ENCODE measurements at places on chromosomes 11 and 22.
A peak's percentile ranks its signal among the peaks of the same experiment; 100 is the strongest.

DNA sequence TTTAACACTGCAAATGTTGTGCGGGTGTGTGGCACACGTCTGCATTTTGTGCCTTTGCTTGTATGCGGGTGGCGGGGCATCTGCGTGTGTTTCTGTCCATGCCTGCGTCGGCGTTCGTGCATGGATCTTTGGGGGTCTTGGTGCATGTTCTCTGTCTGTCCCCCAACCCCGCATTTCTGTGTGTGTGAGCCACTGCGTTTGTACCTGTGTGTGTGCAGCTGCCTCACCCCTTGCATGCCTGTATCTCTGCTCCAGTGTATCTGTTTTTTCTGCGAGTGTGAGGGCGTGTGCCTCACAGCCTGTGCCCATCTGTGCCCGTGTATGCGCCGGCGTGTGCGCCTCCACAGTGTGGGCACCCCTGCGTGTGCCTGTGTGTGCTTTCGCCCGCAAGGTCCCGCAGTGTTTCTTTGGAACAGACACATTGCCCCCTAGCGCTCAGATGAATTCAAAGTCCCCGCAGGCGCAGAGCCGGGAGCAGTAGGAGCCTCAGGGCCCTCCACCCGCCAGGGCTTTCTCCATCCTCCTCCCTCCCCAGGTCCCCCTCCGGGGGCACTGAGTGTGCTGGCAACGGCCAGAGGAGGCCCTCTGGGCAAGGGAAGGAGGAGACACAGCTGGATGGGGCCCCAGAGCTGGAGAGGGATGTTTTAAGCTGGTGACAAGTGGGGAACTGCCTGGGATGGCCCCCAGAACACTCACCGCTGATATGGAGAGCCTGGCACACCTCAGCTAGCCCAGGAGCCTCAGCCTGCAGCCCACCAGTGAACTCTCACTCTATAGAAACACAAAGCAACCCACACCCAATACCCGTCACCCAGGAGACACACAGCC is 3.1 kb upstream of the MN1 start:
- peak; percentile 74 for DNase-seq

DNA sequence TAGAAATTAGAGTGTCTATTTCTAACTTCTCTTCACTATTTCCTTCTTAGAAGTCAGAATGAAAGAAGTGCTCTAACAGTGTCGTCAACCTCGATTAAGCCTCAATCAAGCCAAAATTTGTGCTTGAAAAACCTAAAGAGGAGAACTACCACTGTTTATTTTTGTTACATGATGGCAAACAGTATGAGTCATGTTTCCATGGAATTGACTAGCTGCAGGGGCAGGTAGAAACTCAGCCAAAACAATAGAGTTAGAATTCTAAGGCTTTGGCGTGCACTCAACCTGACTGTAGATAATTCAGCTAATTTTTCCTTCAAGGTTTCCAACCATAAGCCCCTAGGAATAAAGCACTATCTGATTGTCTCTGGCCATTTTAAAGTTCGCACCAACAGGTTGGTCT is 415.9 kb downstream of the ETS1 start:
- DNase-seq: no peak

- peak; percentile 64 for DNase-seq
These were observed 707 bp upstream of the FTH1 start for GRCh38 chr11:61967924-61968757.

- no peak for DNase-seq
These were observed 253.2 kb downstream of the ST3GAL4 start for GRCh38 chr11:126608658-126609057.

DNA sequence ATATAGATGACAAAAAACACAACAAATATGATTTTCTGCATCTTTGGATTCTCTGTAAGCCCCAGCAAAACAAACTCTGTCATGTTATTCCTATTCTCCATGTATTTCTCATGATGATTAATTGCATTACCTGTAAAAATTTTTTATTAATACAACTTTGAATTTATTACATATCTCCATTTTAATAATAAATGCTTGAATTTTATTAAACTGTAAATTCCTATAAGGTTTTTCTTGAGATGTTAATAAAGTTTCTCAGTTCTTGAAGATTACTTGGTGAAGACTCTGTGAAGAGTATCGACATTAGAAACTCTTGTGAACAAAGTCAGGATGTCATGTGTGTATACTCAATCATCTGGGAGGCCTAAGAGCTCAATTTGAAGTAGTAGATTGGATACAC is at the start of gene OR4C46:
TSS of gene OR4C46 (minus strand) at position 101 of the 400 bp plus-strand sequence. CDS start at position 101, 0 bp downstream.
- DNase-seq: no peak

- DNase-seq: peak; percentile 47
These were observed 124.3 kb downstream of the TRIM29 start for GRCh38 chr11:120013325-120014250.

DNA sequence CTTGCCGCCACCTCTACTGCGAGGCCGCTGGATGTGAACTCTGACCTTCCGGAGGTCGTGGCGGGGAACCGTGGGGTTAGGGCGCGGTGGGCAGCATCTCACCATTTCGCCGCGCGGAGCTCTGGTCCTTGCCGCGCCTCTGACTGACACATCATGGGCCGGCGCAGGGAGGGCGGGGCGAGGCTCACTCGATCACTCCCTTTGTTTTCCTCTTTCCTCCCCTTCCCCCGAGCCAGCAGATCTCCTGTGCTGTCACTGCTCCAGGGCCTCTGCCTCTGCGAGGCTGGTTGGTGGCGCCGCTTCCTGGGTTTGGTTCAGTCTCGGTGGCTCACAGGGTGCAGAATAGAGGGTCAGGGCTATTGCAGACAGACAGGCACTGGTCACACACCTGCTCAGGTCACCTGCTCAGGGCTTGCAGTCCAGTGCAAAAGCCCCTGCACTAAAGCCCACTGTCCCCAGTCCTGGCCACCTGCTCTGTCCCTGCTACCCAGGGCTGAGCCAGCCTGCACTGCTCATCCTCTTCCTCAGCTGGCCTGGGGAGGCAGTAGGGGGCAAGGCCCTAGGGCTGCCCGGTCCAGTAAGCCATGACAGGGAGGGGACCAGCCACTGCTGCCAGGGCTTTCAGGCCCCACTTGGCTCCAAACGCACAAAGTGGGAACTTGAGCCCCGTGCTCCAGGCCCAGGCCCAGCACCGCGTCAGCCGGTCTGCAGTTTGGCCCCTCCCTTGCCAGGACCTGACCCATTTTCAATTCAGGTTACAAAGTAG is 36.2 kb downstream of the PISD start:
- DNase-seq: peak; percentile 65

DNA sequence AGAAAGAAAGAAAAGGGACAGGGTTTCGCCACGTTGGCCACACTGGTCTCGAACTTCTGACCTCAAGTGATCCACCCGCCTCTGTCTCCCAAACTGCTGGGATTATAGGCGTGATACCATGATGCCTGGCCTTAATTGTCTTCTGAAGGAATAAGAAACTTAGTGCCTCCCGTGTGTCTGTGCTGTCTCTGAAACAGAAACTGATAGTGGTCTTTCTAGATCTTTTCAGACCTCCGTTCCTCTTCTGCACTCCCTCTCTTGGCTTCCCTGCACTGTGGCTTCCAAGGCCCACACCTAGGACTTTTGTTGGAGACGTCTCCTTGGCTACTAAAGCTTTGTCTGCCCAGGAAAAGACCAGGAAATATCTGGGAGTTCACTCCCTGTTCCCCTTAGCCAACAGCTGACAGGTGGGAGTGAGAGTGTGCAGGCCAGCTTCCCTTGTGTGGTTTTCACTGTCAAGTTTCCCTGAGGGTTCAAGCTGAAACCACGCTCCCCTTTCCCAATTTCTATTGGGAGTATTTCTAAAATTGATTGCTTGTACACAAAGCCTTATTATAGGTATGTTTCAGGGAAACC is 10.1 kb upstream of the HTR3B start:
- DNase-seq: no peak

- DNase-seq: no peak
These were observed 83.3 kb downstream of the MED15 start for GRCh38 chr22:20590477-20591294.

DNA sequence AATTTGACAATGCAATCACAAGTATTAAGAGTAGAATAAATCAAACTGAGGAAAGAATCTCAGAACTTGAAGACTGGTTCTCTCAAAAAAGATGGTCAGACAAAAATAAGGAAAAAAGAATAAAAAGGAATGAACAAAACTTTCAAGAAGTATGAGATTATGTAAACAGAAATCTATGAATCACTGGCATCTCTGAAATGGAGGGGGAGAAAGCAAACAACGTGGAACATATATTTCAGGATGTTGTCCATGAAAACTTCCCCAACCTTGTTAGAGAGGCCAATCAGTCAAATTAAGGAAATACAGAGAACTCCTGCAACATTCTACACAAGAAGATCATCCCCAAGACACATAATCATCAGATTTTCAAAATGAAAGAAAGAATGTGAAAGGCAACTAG is 235.7 kb downstream of the SBF2 start:
- DNase-seq: no peak

DNA sequence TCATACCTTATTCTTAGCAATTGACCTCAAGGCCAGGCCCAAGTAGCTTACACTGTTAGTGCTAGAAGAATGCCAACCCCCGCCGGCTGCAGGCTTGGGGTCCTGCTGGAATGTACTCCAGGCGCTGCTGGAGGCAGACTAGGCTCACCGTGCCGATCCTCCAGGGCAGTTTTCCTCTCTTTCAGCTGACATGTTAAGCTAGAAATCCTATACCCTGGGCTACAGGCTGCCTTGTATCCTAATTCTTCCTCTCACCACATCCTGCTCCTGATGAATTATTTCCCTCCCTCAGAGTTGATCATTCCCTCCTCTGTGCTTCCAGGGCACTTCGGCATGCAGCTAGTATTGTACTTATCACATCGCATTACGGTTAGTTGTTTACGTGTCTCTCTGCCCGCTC is 3.4 kb downstream of the SPTBN2 start:
- DNase-seq: no peak

- no peak for DNase-seq
These were observed 120.0 kb downstream of the CADM1 start for GRCh38 chr11:115384236-115384635.

- no peak for DNase-seq
These were observed 599.3 kb downstream of the BUD13 start for GRCh38 chr11:116173506-116173905.

- DNase-seq: no peak
These were observed 5.3 kb upstream of the TSKU start for GRCh38 chr11:76777876-76778275.

- DNase-seq: no peak
These were observed 61.7 kb downstream of the ETS1 start for GRCh38 chr11:128525411-128526243.

DNA sequence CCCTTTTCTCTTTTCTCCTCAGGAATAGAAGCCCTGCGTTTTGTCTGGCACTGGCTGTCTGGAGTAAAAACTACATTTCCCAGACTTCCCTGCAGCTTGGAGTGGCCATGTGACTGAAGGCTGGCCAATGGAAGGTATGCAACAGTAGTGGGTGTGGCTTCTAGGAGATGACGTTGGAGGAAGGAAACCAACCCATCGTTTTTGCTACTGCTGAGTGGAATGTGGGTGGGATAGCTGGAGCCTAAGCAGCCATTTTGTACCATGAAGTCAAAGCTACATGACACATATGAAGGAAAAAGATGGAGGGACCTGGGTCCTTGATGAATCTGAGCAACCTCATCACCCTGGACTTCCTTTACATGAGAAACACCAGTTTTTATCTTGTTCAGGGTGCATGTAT is 19.6 kb downstream of the FGF3 start:
- DNase-seq: no peak

DNA sequence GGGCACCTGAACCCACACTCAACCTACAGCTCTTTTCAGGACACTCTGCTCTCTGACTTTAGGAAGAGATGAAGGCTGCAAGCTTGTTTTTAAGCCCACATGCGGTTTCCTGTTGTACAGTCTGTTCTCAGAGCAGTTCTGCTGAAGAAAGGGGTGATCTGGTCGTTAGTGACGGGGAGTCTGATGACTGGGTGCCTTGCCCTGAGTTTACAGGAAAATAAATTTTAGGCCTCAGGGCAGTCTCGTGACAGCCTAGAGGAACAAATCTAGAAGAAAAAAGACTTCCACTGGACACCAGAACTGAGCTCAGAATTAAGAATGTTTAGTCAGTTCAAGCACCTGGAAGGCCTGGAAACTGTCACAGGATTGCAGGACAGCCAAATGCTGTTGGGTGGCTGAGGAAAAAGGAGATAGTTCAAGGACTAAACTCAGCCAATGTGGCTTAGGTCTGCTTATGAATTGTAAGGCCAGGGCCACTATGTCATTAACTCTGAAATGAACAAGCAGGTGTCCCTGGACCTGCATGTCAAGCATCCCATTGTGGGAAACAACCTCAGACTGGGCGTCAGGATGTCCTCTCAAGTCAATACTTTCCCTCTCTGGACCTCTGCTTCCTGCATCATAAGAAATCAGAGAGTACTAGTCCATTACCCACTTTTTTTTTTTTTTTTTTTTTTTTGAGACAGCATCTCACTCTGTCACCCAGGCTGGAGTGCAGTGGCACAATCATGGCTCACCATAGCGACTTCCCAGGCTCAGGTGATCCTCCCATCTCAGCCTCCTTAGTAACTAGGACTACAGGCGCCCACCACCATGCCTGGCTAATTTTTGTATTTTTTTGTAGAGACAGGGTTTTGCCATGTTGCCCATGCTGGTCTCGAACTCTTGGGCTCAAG is 5.7 kb downstream of the PIK3IP1 start:
- DNase-seq: no peak

GRCh38 chr11:113119074-113119473 is 157.9 kb downstream of the NCAM1 start:
- no peak for DNase-seq

GRCh38 chr11:73258104-73259035 is 13.8 kb upstream of the P2RY6 start:
- DNase-seq: peak; percentile 7

DNA sequence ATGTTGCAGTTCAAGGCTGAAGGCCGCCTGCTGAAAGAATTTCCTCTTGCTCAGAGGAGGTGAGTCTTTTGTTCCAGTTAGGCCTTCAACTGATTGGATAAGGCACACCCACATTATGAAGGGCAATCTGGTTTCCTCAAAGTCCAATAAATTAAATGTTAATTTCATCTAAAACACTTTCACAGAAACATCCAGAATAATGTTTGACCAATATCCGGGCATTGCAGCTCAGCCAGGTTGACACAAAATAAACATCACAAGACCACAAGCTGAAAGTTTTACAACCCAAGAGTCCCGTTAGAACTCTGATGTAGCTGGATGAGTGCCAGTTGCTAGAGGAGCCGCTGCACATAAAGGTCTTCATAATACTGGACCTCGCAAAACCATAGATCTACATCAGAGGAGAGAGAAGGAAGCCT is 64.9 kb upstream of the EED start:
- DNase-seq: no peak

DNA sequence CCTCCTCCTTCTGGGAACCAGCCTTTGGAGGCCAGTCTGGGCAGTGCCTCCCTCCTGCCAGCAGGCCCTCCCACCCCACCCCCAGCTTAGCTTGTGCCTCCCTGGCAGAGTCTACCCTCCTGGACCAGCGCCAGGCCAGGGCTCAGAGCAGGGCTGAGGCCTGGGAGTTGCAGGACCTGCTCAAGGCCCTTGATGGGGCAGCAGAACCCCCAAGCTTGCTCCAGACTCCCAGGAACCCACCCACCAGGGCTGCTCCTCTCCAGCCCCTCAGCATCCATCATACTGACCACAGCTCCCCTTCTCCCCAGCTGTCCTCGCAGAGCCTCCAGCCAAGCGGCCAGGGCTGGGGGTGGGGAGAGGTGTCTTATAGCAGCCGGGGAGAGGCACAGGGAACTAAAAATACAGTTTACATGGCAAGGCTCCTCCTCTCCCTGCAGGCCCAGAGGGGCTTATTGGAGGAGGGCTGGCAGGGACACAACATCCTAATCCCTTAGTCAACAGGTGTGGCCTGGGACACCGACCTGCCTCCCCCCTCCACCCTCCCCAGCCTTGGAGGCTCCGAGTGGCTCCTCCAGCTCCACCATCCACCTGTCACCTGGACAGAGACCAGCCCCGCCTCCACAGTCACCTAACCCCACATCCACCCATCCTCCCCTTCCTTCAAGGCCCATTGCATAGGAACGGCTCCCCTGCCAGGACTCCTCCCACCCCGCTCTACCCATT is 5.2 kb upstream of the MB start:
- DNase-seq: peak; percentile 83

Data from femur (tissue), 1 donor.